ENCODE measurements at places on chromosomes 4 and X.
A peak's percentile ranks its signal among the peaks of the same experiment; 100 is the strongest.

GRCh38 chrX:154819771-154820341, 14.6 kb upstream of the MPP1 start:
- ATAC-seq = no peak

GRCh38 chr4:140109737-140110136, 44.2 kb downstream of the MAML3 start:
- no peak for ATAC-seq

GRCh38 chrX:82224961-82225360, 1023.1 kb downstream of the SH3BGRL start:
- ATAC-seq = no peak

GRCh38 chrX:2831471-2832228, 2.9 kb downstream of the GYG2 start:
- ATAC-seq = no peak

DNA sequence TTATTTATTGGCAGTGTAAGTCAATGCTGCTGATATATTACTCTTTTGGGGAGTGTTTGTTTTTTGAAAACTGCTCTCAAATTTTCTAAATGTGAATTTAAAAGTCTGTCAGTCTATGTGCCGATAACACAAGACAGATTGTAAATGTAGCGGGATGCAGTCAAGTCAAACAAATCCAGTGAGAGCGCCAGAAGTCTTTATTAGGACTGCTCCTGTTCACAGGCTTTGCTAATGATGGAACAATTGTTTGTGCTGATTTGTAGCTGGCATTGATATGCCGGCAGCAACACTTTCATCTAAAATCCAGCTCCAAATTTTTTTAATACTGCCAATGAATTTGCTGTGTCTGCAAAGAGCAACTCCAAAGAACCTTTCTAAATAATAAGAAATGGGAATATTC, 78.7 kb upstream of the TET2 start:
- ATAC-seq = no peak

GRCh38 chrX:129984111-129984958, 1.9 kb downstream of the BCORL1 start:
- ATAC-seq = no peak

- ATAC-seq = peak; percentile 86
Measured at GRCh38 chr4:162683659-162684370, 482.9 kb downstream of the NAF1 start.

- no peak for ATAC-seq
Measured at GRCh38 chr4:41256131-41256739, 493 bp upstream of the UCHL1 start.

DNA sequence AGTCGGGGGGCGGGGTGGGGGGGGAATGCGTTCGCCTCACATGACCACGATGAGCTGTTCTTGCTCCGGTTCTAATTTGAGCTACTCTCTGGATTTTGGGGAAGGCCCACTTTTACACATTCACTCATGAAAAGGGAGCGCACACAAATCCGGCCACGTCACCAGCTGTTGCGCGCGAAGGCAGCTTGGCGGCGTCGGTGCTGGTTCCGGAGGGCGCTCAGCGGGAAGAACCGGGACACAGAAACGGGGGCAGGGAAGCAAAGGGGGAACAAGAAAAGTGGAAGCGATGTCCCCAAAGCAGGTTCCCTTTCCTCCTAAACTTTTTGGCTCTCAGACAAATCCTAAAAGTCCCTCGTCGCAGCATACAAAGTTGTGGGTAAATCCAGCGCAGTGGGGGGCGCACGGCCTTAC, 605 bp downstream of the ANXA5 start:
- peak; percentile 60 for ATAC-seq

DNA sequence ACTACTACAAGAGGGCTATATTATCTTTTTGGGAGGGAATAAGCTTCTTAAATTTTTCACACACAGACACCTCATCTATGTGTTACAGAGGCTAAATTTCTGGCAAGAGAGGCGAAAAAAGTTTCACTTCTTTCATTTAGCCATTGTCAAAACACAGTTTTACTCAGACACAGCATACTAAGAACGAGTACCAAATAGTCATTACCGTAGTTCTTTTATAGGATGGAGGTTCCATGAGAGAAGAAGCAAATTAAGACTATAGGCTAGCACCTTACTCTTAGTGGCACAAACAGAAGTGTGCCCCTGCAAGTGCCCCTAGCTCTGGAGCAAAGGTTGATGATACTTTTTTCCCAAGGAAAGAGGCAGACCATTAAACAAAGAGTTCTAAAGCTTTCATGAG, 26.2 kb downstream of the UGT2B7 start:
- ATAC-seq = no peak

DNA sequence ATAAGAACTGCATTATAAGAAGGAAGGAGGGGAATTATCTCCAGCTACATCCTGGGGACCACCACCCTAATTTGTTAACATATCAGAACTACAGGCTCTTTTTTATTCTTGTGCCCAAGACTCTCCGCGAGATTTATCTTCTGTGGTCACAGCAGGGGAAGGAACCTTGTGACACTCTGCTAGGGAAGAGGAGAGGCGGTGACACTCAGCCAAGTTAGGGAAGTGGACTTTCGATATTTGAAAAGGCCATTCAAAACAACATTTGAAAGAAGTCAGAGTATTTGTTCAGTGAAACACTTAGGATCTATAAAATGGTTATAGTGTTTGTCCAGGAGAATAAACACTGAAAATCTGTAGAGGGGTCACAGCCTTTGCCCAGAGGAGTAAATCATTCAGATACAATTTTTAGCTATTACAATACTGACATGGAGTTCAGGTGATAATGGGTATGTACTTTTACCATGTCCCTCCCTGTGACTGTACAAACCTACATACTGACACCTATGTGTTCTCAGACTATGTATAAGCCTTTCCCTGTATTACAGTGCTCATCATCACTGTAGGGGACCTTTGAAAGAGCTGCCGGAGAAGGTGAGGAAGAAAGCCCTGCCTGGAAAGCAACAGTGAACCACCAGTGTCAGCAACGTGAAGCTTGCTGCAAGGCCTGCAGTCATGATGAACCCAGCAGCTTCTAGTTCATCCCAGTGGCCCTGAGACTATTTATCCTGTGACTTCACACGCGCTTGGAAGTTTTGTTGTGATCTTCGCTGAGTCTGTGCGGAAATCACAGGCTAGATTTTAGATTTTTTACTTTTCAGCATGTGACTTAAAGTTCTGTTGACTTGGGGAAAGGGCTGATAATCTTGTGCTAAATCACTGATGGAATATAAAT, 8.5 kb upstream of the PTTG2 start:
- ATAC-seq = no peak

DNA sequence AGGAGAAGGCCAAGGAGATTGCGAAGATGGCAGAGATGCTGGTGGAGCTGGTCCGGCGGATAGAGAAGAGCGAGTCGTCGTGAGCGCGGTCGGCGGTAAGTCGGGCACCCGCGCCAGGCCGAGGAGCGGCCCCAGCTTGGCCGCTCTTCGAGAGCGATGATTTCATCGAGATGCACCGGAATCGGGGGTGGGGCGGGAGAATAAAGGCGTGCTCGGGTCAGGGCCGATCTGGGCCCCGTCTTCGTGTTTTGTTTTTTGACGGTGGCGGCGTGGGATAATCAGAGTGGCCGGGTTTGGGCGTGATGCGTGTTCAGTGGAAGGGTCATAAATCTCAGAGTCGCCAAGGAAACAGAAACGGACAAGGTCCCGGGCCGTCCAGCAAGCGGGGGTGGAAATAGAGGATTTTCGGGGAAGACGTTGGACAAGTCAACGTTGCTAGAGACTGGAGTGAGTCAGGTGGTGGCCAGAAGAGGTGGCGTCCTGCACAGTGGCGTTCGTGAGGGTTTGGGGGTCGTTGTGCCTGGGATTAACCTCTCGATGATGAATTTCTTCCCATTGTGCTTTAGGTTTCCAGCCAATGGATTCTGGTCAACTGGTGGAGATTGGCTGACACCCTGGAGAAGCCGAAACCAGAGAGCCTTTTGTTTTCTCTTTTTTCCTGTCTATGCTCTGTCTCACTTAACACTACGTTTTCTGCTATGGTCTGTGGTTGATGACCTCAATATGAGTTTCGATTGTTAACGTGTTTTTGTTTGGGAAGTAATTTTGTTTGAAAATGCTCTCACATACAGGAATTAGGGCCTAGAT, 882 bp downstream of the MRFAP1 start:
- peak; percentile 74 for ATAC-seq

- no peak for ATAC-seq
Measured at GRCh38 chr4:83504503-83504902, 19.6 kb upstream of the ABRAXAS1 start.

GRCh38 chrX:69493193-69493592, 10.9 kb upstream of the NALF2 start:
- ATAC-seq = peak; percentile 69
